ENCODE measurements at places on chromosomes 7 and 10.

- DNase-seq: no peak
These were observed 92.9 kb upstream of the GNA12 start for GRCh38 chr7:2936891-2937580.

- DNase-seq: no peak
These were observed 6.3 kb upstream of the HGF start for GRCh38 chr7:81776161-81776560.

GRCh38 chr7:19919261-19920095 is 146.1 kb upstream of the TMEM196 start:
- no peak for DNase-seq

GRCh38 chr10:3761021-3761686 is 23.9 kb downstream of the KLF6 start:
- DNase-seq: no peak

DNA sequence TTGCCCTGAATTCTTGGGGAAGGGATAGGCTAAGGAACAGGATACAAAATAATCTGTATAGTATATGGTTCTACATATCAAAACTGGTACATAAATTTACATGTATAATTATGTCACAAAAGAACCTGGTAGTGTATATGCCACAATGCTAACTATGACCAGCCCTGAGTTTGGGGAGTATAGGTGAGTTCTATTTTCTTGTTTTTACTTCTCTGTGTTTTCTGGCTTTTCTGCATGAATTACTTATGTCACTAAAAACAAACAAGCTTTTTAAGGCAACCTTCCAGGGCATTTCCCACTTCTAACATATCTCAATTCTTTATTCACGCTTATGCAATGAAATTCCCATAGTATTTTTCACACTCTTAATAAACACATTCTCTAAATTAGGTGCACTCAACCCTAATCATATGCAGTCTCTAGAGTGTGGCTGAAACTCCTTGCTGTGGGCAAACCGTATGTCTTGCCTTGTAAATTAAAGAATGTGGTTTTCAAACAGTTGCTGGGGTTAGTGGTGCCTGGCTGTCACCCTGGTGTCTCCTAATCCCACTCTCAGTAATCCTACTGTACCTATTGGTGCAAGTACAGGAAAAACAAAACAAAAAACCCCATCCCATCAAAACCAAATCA is 14.0 kb upstream of the INSIG1 start:
- DNase-seq: no peak

GRCh38 chr10:128109707-128110106 is 16.5 kb downstream of the MKI67 start:
- DNase-seq: no peak

DNA sequence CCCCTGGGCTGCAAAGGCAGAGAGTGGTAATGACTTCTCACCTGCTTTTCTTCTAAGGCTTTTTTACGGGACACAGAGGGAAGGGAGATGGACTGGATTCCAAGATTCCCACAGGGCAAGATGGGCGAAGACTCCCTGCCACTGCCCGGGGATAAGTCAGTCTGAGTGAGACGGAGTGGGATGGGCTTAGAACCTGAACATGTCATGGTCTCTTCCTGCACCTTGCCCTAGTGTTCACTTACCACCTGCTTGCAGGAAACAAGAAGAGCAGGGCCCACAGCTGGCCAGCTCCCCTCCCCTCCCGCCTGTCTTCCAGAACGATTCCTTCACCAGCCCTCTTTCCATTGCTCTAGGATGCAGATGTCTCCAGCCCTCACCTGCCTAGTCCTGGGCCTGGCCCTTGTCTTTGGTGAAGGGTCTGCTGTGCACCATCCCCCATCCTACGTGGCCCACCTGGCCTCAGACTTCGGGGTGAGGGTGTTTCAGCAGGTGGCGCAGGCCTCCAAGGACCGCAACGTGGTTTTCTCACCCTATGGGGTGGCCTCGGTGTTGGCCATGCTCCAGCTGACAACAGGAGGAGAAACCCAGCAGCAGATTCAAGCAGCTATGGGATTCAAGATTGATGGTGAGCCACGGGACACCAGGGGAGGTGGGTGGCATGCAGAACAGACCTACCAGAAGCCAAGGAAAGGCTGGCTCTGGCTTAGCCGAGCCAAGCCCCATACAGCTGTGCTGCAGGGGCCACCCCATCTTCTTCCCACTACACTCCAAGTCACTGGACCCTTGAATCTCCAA is 1.3 kb downstream of the SERPINE1 start:
- no peak for DNase-seq

DNA sequence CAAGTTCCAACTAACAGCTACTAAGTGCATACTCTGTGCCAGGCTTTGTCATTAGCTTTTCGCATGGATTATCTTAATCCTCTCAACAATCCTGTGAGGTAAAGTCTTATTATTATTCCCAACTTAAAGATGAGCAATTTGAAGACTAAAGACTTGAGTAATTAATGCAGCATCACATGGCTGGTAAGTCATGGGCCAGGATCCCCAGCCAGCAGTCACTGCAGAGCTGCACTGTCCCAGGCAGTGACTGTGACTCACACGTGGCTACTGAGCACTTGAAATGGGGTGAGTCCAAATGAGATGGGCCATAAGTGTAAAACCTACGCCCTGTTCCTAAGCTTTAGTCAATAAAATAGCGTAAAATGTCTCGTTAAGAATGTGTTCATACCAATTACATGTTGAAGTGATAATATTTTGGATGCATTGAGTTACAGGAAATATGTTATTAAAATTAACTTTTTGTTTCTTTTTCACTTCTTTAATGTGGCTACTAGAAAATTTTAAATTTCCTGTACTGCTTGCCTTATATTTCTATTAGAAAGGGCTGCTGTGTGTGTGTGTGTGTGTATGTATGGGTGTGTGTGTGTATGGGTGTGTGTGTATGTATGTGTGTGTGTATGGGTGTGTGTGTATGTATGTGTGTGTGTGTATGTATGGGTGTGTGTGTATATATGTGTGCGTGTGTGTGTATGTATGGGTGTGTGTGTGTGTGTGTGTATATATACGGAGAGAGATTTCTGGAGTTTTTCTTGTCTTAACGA is 756.3 kb downstream of the AUTS2 start:
- DNase-seq: no peak

DNA sequence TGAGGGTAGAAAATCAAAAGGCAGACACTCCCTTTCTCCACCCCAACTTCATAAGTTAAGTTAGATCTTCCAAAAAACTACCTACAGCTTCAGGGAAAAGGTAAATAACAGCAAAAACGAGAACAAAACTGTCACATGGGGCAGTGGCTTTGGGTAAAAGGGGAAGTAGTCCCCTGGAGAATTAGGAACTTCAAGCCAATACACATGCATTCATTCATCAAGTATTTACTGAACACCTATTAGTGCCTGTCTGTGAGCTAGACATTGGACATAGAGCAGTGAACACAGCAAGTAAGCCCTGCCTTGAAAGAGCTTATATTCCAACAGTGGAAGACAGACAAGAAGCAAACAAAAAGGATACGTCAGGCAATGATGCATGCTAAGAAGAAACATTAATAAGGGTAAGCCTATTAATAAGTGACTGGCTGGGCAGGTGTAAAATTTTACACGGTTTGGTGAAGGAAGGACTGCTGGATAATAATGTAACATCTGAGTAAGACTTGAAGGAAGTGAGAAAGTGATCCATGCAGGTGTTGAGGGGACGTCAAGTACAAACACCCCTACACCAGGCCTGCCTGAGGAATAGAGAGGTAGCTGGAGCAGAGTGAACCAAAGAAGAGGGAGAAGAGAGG is 69.6 kb upstream of the RAPGEF5 start:
- DNase-seq: no peak

GRCh38 chr7:76315364-76315763 is 12.9 kb downstream of the HSPB1 start:
- DNase-seq: no peak

DNA sequence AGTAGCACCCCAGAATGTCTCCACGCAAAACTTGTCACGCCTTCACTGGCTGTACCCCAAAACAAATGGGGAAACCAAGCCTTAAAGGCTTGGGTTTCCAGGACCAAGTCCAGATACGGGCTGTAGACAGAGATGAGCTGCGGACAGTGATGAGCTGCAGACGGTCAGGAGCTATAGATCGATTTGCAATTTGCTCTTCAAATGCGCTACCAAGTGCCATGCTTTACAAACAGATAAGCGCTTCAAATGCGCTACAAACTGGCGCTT is 658 bp upstream of the SGCE start:
- DNase-seq: no peak

- DNase-seq: no peak
These were observed 476 bp upstream of the ZFYVE27 start for GRCh38 chr10:97736403-97736901.

DNA sequence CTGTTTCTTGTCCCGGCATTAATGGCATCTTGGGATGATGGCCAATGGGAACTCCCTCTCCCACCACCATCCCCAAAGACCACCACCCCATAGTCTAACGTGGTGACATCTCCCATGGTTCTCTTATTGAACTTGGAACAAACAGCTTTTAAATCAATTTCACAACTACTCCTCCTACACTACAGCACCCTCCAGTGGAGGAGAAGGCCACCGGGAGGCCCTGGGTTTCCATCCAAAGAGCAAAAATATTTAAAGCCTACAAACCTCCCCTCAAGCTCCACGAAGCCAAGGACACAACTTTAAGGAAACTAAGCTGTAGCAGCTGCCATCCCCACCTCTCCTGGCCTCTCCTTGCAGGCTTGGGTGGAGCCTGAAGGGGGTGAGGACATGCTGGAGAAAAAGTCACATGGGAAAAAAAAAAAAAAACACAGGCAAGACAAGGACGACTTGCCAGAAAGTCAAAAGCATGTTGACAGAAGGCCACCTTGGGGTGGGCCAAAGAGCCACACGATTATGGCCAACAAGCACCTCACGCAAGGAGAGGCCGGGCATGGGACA is 94.0 kb upstream of the LANCL2 start:
- no peak for DNase-seq

DNA sequence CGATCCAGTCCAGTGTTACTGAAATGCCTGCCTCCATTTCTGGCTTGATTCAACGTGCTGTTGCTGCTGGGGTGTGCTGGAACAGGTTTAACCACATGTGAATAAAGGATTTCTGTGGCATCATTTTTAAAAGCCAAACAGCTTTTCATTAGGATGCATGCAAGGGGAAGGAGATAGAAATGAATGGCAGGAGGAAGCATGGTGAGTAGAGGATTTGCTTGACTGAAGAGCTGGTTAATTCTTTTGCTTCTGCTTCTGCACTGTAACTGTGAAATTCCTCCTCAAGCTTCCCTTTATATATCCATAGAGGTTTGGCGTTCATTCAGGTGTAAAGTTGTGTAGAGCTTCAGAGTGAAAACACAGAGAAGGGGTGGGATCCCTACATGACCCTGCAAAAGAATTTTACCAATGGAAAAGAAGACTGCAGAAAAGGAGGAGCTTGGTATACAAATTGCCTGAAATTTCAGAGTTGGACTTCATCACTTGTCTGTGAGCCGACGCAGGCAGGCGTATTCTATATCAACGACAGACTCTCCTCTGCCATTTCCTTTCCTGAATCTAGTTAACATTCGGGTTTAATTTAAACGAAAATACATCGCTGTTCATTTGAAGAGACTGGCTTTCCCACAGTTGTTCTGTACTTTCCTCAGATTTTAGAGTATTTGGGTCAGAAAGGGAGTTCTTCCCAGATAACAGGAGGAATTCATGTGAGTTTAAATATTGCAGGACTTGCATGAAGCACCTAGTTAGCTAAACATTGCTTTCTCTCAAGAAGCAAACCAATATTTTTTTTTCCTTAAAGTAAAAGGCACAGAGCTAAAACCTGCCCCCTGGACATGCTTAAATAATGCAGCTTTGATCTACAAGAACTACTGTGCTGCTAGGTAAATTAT is at the start of gene SOSTDC1:
Gene SOSTDC1, minus strand, starts transcription at position 270 of the 893 bp plus-strand sequence. Its CDS starts 70 bp downstream, at position 200.
- no peak for DNase-seq

- no peak for DNase-seq
These were observed 94.8 kb downstream of the KCNMA1 start for GRCh38 chr10:77542710-77543259.

DNA sequence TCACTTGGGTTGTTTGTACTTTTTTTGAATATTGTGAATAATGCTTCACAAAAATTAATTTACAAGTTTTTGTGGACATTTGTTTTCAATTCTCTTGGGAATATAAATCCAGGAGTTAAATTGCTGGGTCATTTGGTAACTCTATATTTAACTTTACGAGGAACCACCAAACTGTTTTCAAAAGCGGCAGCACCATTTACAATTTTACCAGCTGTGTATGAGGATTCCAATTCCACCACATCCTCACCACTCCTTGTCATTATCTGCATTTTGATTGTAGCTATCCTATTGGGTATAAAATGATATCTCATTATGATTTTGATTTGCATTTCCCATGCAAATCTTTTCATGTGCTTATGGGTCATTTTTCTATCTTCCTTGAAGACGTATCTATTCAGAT is 4.0 kb upstream of the NUDT13 start:
- no peak for DNase-seq

DNA sequence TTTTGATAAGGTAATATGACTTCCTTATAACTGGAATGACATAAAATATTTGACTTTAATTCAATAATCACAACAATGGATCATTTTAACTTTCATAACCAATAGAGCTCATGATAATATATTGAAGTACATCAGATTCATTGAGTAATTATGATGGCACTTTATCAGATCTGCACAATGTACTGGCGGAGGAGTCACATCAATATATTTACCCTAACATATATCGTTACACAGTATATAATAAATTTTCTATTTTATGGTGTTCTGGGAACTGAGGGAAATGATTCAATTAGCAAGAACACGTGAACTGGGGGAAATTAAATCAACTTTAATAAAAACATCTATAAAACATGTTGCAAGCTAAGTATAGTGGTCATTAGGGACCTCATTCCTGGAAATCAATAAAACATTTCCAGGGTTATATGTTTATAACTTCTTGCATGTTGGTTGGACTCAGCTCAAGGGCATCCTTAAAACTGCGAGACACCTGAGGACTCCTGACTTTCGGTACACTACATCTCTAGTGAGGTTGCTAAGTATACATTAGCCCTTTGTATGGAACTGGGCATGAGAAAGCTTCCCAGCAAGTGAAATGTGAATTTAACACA is 254.0 kb downstream of the KCND2 start:
- DNase-seq: no peak

DNA sequence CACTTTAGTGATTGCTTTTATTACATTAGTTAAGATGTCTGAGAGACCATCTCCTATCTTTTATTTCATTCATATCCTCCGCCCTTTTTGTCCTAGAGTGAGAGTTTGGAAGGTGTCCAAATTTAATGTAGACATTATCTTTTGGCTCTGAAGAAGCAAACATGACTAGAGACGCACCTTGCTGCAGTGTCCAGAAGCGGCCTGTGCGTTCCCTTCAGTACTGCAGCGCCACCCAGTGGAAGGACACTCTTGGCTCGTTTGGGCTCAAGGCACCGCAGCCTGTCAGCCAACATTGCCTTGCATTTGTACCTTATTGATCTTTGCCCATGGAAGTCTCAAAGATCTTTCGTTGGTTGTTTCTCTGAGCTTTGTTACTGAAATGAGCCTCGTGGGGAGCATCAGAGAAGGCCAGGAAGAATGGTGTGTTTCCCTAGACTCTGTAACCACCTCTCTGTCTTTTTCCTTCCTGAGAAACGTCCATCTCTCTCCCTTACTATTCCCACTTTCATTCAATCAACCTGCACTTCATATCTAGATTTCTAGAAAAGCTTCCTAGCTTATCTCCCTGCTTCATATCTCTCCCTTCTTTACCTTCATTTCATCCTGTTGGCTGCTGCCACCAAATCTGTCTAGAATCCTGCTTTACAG is 10.4 kb upstream of the CLCN1 start:
- peak; percentile 67 for DNase-seq

All from T-helper 9 cell (primary cell).